ENCODE measurements at places on chromosomes 11 and 22. TPM values are rescaled to one million over a fixed set of nuclear protein-coding genes. Genes with fewer than 3 reads are reported as not detected.

DNA sequence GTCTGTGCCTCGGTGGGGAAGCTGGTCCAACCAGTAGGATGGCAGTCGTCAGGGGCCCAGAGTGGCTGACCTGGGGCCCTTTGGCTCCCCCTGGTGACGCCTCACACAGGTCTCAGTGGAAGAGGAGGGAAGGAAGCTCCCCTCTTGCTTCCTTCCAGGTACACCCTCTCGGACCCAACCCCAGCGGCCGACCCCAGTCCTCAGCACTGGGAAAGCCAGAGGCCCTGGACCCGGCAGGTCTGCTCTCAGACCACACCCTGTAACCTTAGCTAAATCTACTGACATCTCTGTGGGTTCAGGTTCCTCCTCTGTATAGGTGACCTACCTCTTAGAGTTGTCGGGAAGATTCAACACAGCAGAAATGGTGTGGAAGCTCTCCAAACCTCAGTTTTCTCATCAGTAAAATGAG lies 3.4 kb upstream of the SCUBE1 start:
- no peaks in the 10 kb centered on the region for H3K4me1 ChIP-seq
- peak; percentile 83 for DNase-seq
- peaks cover 59% of the 10 kb centered on the region for H3K27me3 ChIP-seq
- H3K4me3 ChIP-seq = no peak overlapping the region
- no peaks in the 10 kb centered on the region for H3K36me3 ChIP-seq
- no peak overlapping the region for H3K27ac ChIP-seq

DNA sequence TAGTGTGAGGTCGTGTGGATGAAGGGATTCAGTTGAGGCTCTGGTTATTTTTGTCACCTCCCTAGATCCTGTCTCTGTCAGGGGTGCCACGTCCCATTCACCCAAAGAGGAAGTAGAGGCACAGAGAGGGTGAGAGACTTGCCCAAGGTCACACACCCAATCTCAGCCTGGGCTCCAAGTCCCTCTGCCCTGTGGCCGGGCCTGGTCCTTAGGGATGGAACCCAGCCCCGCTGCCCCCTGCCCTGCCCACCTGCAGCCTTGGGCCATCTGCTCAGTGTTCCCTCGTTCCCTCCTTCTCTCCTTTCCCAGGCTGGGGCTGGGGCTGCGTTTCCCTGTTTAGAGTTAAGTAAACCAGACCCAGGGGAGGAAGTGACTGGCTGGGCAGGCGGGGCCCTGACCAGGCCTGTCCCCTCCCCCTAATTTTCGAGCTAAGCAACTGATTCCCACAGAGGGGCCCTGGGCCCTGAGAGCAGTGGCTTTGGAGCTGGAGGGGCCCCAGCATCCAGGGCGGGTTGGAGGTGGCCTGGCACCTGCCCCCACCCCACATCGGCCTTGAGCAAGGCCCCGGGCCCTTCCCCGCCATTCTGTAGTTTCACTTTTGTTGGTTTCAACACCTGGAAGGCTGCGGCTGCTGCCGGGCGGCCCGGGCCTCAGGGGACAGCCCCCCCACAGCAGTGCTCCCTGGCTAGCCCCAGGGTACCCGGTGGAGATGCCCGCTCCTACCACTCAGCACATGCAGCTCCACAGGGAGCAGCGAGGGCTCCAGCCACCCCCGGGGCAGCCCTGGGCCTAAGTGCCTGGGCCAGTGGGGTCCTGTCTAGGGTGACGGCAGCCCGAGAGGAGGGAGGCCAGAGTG lies 1.5 kb downstream of the TCIRG1 start:
- H3K27me3 ChIP-seq = no peaks in the 10 kb centered on the region
- peak overlapping the region; percentile 50 for H3K4me3 ChIP-seq
- H3K27ac ChIP-seq = no peak overlapping the region

Gene DDIAS
- 14.1 TPM for total RNA-seq

DNA sequence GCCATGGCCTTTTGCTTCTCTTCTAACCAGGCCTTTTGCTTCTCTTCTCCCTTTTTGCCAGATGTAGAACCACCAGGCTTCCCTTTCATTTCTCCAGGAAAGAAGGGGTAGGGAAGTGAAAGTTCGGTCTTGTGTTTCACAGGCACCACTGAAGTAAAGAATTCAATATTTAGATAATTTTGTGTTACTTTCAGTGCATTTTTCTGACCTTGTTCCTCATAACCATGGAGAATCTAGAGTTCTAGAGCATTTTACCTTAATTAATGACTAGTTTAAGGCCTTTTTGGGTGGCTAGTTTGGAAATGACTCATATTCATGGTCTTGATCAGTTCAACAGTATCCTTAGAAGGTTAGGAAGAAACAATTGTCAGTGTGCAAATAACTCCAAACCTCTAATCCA lies 22.7 kb downstream of the GRAMD1B start:
- no peak for DNase-seq
- no peaks in the 10 kb centered on the region for H3K36me3 ChIP-seq
